ENCODE measurements at places on chromosomes 7 and 10.

- no peak for DNase-seq
Measured at GRCh38 chr7:134799377-134799776, 19.9 kb downstream of the CALD1 start.

GRCh38 chr7:75925717-75926435, 10.9 kb downstream of the POR start:
- DNase-seq, result no peak

- no peak for DNase-seq
Measured at GRCh38 chr7:158032561-158033115, 555.0 kb downstream of the PTPRN2 start.

DNA sequence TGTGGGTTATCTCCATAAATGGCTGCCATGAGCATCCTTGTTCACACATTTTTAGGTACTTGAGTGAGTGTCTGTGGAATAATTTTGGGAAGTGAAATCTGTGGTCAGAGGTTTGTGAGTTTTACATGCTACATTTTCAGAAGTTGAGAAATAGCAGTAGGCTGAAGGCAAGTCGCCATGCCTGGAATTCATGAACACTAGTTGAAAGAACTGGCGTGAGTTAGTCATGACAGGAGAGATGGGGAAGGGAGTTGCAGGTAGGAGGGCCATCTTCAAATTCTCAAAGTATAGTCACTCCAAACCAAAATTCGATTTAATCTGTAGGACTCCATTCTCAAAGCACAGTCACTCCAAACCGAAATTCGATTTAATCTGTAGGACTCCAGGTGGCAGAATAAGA, 89.6 kb downstream of the EGFR start:
- no peak for DNase-seq

- DNase-seq, result no peak
Measured at GRCh38 chr10:35493196-35494118, 111.7 kb upstream of the GJD4 start.

GRCh38 chr10:102066399-102067088, 1.4 kb downstream of the HPS6 start:
- DNase-seq, result no peak

GRCh38 chr10:108591417-108591816, 1331.9 kb downstream of the XPNPEP1 start:
- no peak for DNase-seq

DNA sequence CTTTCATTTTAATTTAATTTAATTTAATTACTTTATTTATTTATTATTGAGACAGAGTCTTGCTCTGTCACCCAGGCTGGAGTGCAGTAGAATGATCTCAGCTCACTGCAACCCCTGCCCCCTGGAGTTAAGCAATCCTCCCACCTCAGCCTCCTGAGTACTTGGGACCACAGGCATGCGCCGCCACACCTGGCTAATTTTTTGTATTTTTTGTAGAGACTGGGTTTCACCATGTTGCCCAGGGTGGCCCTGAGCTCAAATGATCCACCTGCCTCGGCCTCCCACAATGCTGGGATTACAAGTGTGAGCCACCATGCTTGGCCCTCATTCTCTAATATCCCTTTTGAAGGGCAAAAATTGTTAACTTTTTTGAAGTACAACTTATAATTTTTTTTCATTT, 92.9 kb downstream of the XRCC2 start:
- no peak for DNase-seq

DNA sequence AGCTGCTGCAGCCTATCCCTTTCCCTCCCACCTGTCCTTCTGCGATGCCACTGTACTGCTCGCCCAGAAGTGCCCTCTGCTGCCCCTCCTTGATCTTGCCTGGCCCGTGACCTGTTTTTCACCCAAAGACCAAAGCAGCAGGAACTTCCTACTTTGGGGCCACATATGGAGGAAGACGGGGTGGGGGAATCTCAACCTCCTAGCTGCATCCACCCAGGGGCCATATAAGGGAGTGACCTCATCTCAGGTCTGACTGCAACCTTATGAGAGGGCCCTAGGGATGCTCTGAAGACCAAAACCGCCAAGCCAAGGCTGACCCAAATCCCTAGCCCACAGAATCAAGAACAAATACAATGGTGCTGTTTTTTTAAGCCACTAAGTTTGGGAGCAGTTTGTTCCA, 15.7 kb downstream of the PRKCQ start:
- DNase-seq, result no peak

DNA sequence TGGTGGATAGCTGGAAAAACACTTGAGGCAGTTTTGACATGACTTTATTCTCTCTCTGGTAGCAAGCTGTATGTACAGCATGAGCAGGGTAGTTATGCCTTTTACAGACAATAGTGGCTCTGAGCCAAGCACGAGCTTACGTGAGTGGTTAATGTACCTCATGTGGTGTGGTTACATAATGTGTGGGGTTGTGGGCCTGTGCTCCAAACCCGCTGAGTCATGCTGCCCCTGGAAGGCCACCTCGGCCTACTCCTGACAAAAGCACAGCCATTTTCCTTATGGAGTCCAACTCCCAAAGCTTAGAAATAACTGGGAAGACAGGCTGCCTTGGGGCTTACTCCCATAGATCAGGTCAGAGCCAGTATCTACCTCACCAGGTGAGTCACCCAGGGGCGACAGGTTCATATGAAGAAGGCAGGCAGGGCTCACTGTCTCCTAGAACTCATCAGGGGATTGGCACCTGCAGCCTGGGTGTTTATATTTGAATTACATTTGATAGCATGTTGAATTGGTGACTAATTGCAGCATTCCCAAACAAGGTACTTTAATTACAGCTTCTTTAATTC, 404.5 kb downstream of the ADRA2A start:
- no peak for DNase-seq

DNA sequence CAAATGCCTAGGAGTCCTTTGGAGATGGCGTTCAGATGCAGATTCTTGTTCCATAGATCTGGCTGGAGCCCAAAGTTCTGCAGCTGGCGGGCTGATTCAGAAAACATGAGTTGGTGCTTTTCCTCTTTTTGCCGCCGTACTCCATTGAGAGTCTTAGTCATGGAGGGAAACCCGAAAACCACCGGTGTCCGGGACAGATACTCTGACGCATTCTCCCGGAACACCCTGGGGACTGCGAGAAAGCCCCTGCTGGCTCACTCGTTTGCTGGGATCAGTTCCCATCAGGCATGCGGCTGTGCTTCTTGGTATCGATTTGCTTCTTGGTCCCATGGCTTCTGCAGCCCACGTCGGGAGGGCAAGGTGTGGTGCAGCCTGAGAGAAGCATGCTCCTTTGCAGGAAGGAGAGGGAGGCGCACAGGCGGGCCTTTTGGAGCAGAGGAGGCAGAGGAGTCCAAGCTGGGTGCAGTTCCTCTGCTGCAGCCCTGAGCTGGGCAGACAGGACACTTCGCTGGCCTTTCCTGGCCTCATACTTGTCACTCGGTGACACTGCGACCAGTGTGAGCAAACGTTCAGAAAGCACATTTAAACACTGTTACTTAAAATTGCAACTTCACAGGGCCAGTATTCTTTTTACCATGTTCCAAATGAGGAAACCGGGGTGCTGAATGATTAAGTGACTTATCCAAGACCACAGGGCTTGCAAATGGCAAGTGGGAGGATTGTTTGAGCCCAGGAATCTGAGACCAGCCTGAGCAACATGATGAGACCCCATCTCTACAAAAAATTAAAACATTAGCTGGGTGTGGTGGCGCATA, 30.6 kb upstream of the PFKFB3 start:
- peak; percentile 91 for DNase-seq
